ENCODE measurements at places on chromosomes 6 and 20. TPM values are rescaled to one million over a fixed set of nuclear protein-coding genes. Genes with fewer than 3 reads are reported as not detected.

The PRR18 gene
- 0.28 TPM for total RNA-seq

The SRF gene
- 8.7 TPM for total RNA-seq

The XKR7 gene
- total RNA-seq, result 0.46 TPM

The ZNF334 gene
- 7.8 TPM for total RNA-seq

The LIN28B gene
- not detected for total RNA-seq

The C6orf15 gene
- total RNA-seq, result not detected

The TSBP1 gene
- total RNA-seq, result not detected

The MBOAT1 gene
- 3.1 TPM for total RNA-seq

The BPIFA1 gene
- not detected for total RNA-seq

The FOXF2 gene
- 0.32 TPM for total RNA-seq

The KIAA0408 gene
- 1.2 TPM for total RNA-seq

DNA sequence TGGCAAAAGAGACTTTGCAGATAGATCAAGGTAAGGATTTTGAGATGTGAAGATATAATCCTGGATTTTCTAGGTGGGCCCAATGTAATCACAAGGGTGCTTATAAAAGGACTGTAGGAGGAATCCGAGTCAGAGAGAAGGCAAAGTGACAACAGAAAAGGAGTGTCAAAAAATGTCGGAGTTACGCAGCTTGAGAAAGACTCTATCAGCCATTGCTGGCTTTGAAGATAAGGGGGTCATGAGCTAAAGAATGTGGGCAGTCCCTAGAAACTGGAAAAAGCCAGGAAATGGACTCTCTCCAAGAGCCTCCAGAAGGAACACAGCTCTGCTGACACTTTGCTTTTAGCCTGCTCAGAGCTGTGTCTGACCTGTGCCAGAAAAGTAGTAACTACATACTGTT is 8.7 kb upstream of the RWDD1 start:
- no peak overlapping the region for H3K4me3 ChIP-seq
- H3K4me1 ChIP-seq, result no peaks in the 10 kb centered on the region
- H3K27ac ChIP-seq, result no peak overlapping the region

GRCh38 chr6:156396068-156396771 is 381.0 kb upstream of the ARID1B start:
- H3K27me3 ChIP-seq, result no peaks in the 10 kb centered on the region
- H3K4me3 ChIP-seq, result no peak overlapping the region
- H3K36me3 ChIP-seq, result no peaks in the 10 kb centered on the region
- no peak overlapping the region for H3K27ac ChIP-seq

DNA sequence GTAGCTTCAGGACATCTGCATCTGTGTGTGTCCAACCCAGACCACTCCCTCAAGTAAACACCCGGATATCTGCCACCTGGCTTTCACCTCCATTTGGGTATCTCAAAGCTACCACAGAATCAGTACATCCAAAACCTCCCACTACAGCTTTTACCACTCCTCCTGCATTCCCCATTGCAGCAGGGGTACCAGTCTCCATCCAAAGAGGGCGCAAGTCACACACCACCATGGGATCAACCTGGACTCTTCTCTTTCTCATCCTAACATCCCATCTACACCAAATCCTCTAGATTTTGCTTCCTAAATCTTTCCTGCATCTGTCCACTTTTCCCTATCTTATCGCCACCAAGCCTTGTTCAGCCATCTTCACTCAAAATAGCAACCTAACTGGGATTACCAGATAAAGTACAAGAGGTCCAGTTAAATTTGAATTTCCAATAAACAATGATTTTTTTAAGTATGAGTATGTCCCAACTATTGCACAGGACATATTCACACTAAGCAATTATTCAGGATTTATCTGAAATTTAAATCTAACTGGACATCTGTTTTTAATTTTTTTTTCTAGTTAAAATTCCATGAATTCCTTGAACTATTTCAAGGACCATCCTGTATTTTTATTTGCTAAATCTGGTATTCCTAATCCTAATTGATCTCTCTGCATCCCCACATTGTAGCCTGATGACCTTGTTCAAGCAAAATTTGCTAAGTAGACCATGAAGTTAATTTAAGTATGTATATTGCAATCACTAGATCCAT is 164.3 kb upstream of the MLN start:
- no peak overlapping the region for H3K27ac ChIP-seq
- no peaks in the 10 kb centered on the region for H3K4me1 ChIP-seq
- H3K27me3 ChIP-seq, result no peaks in the 10 kb centered on the region

DNA sequence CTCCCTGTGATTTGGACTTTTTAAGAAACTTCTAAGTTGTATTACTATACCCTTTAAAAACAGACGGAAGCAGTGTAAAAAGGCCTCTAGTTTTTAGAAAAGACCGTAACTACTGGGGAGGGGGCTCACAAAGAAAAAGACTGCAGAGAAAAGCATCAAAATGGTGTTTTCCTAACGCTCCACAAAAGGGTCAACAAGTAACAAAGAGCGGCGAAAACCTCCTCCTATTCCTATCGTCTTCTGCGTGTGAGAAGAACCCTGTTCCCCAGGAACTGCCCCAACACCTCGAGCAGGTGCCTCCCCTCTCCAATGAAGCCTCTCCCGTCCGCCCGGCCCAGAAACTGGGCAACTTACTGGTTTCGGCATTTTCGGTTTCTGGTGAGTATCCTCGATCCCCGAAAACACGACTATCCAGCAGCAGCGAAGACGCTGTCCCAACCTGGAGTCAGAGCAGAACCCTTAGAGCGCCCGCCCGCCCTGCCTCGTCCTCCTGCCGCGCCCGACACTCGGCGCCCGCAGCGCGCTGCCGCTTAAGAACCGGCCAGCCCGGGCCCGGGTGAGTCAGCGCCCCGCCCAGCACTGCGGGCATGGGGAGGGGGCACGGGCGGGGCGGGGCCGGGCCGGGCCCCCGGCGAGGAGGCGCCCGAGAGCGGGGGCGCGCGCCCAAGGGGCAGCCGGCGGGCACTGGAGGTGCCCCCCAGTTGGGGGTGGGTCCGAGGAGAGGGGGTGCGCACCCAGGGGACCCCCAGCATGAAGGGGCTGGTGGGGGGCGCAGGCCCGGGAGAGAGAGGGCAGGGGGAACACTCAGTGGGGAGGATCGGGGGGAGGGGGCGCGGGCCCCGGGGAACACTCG is 1.2 kb downstream of the EZR start:
- DNase-seq, result peak; percentile 80
- peak overlapping the region; percentile 95 for H3K27ac ChIP-seq
- H3K27me3 ChIP-seq, result no peaks in the 10 kb centered on the region
- H3K36me3 ChIP-seq, result no peaks in the 10 kb centered on the region

GRCh38 chr20:12927489-12927888 is 81.3 kb upstream of the SPTLC3 start:
- H3K36me3 ChIP-seq, result no peaks in the 10 kb centered on the region
- H3K4me1 ChIP-seq, result no peaks in the 10 kb centered on the region
- DNase-seq, result no peak
- no peaks in the 10 kb centered on the region for H3K27me3 ChIP-seq
- H3K27ac ChIP-seq, result no peak overlapping the region
- no peak overlapping the region for H3K4me3 ChIP-seq

- DNase-seq, result peak; percentile 76
- H3K36me3 ChIP-seq, result no peaks in the 10 kb centered on the region
- H3K4me3 ChIP-seq, result no peak overlapping the region
- no peaks in the 10 kb centered on the region for H3K4me1 ChIP-seq
- no peak overlapping the region for H3K27ac ChIP-seq
- peaks cover 7% of the 10 kb centered on the region for H3K27me3 ChIP-seq
Observed at GRCh38 chr6:32413427-32414047, 6.6 kb upstream of the BTNL2 start.

DNA sequence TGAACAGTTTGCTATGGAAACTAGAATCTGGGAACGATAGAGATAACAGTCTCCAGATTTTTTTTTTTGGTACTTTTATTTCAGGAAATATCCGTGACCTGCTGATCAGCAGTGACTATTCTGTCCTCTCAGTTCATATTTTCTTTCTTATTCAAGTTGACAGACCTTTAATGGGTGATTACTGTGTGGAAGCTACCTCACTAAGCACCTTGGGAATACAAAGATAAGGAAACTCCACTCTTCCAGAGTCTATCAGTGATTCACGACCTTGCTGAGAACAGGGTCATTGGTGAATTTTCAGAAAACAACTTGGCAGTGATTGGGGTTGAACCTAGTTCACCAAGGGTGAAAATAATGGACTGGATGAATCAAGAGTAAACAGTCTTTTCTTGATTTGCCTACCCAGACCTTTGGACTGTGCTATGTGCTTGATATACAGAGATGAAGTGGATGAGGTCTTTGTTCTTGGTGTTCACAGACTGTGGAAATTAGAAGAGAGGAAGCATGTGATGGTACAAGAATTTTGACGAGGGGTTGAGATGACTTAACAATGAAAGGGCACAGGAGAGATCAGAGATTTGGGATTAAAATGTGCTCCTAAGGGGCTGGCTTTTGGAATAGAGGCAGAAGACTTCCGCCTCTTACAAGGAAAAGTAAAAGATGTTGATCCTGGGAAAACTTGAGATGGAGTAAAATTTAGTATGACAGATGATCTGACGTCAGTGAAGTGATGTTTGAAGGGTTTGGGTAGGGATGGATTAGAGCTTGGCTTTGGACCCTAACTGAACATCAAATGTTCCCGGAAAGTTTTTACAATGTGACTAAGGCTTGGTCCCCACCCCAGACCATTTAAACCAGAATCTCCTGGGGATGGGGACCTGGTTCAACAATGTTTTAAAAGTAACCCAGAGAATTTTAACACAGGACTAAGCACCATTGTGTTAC is 1.2 kb downstream of the KAT14 start:
- H3K4me3 ChIP-seq, result peak overlapping the region; percentile 94
- no peak for DNase-seq
- peaks cover 7% of the 10 kb centered on the region for H3K4me1 ChIP-seq
- no peaks in the 10 kb centered on the region for H3K36me3 ChIP-seq
- no peaks in the 10 kb centered on the region for H3K27me3 ChIP-seq
- H3K27ac ChIP-seq, result no peak overlapping the region

DNA sequence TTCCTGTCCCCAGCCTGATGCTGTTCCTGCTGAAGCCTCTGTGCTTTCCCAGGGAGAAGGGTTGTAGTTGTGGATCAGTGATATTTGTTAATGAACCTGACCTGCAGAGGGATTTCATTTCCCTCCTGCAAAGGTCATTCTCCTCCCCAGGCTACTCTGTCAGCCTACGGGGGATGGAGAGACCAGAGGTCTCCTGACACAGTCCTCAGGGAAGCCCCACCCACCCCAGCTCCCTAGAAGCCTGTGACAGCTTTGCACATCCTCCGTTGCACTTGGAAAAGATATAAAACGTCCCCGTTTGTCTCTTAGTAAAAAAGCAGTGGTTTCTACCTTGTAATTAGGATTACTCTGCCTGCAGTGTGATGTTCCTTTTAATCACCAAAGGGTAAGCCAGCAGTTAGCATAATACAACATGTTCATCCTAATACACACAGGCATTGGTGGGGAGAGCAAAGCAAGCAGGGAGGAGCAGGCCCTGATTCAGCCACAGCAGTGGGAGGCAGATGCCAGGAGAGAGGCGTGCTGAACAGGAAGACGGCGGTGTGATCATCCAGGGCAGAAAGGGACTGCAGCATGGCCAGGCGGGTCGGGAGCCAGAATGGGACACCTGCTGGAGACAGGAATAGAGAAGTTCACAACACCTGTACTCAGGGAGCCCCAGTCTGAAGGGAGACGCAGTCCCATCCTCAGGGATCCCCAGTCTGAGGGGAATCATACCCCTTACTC is 293.5 kb downstream of the LRFN2 start:
- no peak for DNase-seq
- no peaks in the 10 kb centered on the region for H3K36me3 ChIP-seq
- no peak overlapping the region for H3K27ac ChIP-seq
- no peaks in the 10 kb centered on the region for H3K4me1 ChIP-seq
- H3K27me3 ChIP-seq, result no peaks in the 10 kb centered on the region

DNA sequence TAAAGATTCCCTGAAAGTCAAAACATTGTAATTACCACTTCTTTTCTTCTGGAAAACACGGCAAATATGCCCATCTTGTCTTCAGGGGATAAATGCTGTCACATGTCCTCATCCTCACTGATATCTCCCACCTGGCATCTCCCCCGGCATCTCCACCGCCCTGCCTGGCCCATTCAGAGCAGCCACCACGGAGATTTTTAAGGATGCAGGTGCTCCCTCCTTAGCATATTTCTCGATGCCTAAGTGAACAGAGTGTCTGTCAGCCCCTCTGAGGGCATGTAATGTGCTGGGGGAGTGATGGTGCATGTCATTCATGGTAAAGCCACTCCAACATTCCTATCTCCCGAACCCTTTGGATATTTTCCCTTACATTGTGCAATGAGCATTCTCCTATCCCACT is 215.5 kb downstream of the PREX1 start:
- no peak overlapping the region for H3K4me3 ChIP-seq
- DNase-seq, result no peak
- H3K36me3 ChIP-seq, result no peaks in the 10 kb centered on the region
- no peaks in the 10 kb centered on the region for H3K4me1 ChIP-seq

GRCh38 chr20:41608606-41609005 is 9.6 kb downstream of the CHD6 start:
- no peaks in the 10 kb centered on the region for H3K27me3 ChIP-seq
- peaks cover 5% of the 10 kb centered on the region for H3K4me1 ChIP-seq
- H3K36me3 ChIP-seq, result no peaks in the 10 kb centered on the region

DNA sequence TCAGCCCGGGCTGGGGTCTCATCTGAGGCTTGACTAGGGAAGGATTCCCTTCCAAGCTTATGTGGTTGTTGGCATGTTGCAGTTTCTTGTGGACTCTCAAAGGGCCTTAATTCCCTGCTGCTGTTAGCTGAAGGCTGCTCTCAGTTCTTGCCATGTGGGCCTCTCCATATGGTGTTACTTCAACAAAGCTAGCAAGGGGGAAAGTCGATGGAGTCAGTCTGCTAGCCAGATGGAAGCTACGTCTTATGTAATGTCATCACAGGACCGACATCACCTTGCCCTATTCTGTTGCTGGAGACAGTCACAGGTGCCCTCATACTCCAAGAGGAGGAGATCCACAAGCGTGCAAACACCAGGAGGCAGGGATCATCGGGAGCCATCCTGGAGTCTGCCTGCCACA is 43.3 kb upstream of the ARMC2 start:
- H3K36me3 ChIP-seq, result no peaks in the 10 kb centered on the region
- H3K27me3 ChIP-seq, result no peaks in the 10 kb centered on the region
- no peaks in the 10 kb centered on the region for H3K4me1 ChIP-seq
- H3K4me3 ChIP-seq, result no peak overlapping the region

- no peaks in the 10 kb centered on the region for H3K4me1 ChIP-seq
- no peak overlapping the region for H3K27ac ChIP-seq
- H3K27me3 ChIP-seq, result no peaks in the 10 kb centered on the region
Observed at GRCh38 chr6:113758826-113759574, 98.1 kb upstream of the MARCKS start.

DNA sequence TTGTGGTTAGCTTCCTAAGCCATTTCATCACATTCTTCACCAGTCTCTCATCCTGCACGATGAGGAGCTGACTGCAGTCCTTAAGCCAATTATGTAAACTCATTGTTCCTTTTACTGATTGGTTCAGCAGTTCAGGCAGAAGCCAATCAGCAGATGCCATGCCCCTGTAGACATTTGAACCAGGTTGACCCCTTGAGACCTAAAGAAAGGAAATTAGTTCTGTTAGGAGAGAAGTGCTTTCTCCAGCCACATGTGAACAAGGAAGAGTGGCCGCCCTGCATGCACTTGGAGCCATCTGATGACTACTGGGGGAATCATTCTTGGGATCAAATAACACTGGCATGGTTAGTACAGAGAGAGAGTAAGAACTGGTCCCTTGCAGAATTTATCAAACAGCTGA is 535.2 kb upstream of the ID4 start:
- no peak overlapping the region for H3K27ac ChIP-seq
- DNase-seq, result no peak
- H3K4me3 ChIP-seq, result no peak overlapping the region
